ENCODE measurements at places on chromosomes 6 and 20.

- DNase-seq, result no peak
These were observed 121.6 kb downstream of the OGFRL1 start for GRCh38 chr6:71410164-71410566.

GRCh38 chr6:36118550-36119107 lies 11.7 kb upstream of the MAPK13 start:
- DNase-seq, result peak; percentile 31

DNA sequence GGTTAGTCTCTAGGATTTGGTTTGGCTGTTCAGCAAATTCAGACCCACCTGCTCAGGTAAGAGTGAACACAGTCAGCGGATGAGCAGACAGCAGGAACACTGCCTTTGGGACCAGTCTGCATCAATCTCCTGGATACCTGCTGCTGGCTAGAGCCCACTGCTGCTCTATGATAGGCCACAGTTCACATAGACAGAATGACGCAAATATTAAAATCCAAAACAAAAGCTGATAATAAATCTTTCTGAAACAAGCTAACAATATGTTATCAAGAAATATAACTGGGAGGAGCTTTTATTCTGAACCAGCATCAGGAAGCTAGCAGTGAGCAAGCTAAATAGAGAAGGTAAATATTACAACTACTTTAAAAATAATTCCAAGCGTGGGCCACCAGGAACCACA lies at the start of gene TAAR1:
Gene TAAR1, minus strand, starts transcription at position 101 of the 400 bp plus-strand sequence. CDS start 13,179 bp downstream, outside the sequence.
- DNase-seq, result no peak

- no peak for DNase-seq
These were observed 95.8 kb downstream of the TMEM242 start for GRCh38 chr6:157227202-157228166.

DNA sequence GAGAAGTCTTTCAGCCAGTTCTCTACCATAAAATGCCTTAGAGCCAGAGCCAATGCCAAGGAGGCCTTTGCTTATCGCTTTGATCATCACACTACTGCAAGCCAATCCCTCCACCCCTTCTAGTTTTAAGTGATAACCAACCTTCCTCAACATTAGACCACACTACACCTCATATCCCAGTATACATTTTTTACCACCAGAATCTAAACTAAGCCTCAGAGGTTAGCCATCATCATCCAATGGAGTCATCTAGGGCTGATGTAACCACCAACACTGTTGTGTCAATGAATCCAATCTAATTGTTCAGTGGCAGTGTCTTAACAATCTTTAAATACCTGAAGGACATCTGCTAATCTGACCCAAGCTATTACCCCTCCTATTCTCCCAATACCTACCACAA lies 6.4 kb downstream of the ZUP1 start:
- DNase-seq, result no peak

DNA sequence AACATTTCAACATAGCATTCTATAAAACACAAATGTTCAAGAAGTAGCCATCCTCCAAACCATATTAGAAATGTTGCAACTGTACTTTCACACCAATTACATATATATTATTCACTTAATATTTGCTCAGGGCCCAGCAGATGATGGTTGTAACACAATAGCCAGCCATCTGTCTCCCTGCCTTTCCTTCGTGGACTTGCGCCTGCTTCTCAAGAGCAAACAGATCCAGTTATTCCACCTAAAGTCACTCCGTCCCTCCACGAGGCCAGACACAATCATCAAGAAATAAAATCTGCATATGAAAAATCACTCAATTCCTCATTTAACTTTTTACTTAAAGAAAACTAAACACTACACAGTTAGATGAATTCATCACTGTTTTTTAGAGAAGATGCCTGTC lies 160.4 kb downstream of the RALGAPA2 start:
- DNase-seq, result no peak

- no peak for DNase-seq
These were observed 398.0 kb upstream of the PLCB4 start for GRCh38 chr20:8670893-8671215.

GRCh38 chr20:49372095-49372734 lies 94.4 kb upstream of the ZNFX1 start:
- no peak for DNase-seq

- DNase-seq, result no peak
These were observed 7.0 kb downstream of the IL22RA2 start for GRCh38 chr6:137166247-137167098.

DNA sequence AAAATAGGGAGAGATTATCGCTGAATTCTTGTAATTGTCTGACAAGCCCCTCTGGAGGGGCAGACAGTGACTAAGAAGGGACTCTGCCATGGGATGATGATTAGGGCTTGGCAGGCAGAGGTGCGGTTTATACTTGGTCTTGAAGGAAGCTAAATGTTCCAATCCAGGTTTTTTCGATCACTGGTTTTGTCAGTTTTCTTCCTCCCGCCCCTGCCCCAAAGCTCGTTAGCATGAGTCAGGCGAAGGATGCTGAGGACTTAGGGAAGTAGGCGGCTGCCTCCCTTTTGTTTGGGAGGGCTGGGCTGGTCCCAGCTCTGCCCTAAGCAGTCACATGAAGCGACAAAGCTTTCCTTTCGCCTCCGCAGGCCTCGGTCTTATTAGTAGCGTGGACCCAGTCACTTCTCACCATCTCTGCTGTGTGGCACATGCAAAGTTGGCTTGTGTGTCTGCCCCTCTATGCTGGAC lies 314.2 kb downstream of the CDC5L start:
- DNase-seq, result no peak

GRCh38 chr6:16471222-16471909 lies 233.0 kb downstream of the GMPR start:
- DNase-seq, result no peak

DNA sequence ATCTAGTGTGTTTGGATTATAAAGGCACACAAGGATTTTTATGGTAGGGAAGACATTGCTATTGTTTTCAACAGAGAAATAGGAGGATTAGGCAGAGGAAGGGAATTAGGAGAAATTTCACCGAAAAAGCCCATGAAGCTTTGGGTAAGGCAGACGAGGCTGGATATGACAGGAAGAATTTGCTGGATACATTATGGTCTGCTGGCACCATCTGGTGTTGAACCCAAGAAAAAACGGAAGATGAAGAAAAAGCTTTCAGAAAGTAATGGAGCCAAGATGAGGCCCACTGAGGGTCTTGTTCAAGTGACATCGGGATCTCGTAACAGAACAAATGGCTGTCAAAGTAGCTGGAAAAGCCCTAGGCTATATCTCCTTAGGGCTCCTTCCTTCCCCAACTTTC lies 56.5 kb downstream of the OR2J2 start:
- DNase-seq, result no peak

DNA sequence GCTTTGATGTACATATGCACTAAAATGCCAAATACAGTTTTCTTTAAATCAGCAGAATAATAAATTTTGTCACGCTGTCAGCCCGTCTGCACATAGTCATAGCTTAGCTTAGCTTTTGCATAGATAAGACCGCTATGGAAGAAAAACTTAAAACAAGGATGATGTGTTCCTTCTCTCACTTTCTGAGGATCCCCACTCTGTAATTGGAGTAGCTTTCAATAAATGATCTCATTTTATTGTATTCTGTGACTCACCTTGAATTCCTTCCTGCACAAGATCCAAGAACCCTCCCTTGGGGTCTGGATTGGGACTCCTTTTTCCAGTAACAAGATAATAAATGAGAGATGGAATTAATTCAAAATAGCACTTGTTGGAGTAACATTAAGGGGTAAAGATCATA lies 186.2 kb downstream of the CDH26 start:
- no peak for DNase-seq

DNA sequence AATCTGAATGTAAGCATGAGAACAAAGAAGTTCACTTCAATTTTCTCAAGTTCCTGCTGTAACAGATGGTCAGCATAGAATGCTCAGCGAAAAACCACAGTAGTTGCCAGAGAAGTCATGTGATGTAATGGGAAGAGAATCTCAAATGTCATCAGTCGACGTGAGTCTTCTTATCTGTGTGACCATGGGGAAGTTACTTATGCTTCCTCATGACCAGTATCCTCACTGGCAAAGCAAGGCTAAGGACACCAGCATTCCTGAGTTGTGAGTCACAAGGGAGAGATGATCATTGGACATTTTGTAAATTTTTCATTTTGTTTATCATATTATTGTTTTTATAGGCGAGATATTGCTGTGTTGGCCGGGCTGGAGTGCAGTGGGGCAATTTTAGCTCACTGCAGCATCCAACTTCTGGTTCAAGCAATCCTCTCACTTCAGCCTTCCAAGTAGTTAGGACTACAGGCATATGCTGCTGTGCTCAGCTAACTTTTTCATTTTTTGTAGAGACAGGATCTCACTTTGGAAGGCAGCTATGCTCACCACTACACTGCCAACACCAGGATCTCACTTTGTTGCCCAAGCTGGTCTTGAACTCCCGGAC lies 21.9 kb downstream of the SGK1 start:
- DNase-seq, result peak; percentile 54

DNA sequence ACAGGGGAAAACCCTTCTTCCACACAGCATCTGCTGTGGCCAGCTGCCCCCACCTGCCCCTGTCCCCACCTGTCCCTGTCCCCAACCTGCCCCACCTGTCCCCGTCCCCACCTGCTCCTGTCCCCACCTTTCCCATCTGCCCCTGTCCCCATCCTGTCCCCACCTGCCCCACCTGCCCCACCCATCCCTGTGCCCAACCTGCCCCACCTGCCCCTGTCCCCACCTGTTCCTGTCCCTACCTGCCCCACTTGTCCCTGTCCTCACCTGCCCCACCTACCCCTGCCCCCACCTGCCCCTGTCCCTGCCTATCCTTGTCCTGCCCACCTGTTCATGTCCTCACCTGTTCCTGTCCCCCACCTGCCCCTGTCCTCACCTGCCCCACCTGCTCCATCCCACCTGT lies 6.4 kb upstream of the MYT1 start:
- DNase-seq, result no peak

GRCh38 chr6:11223286-11223864 lies 9.1 kb downstream of the NEDD9 start:
- no peak for DNase-seq

- DNase-seq, result peak; percentile 62
These were observed 62.6 kb upstream of the ADGRB3 start for GRCh38 chr6:68572525-68572924.

DNA sequence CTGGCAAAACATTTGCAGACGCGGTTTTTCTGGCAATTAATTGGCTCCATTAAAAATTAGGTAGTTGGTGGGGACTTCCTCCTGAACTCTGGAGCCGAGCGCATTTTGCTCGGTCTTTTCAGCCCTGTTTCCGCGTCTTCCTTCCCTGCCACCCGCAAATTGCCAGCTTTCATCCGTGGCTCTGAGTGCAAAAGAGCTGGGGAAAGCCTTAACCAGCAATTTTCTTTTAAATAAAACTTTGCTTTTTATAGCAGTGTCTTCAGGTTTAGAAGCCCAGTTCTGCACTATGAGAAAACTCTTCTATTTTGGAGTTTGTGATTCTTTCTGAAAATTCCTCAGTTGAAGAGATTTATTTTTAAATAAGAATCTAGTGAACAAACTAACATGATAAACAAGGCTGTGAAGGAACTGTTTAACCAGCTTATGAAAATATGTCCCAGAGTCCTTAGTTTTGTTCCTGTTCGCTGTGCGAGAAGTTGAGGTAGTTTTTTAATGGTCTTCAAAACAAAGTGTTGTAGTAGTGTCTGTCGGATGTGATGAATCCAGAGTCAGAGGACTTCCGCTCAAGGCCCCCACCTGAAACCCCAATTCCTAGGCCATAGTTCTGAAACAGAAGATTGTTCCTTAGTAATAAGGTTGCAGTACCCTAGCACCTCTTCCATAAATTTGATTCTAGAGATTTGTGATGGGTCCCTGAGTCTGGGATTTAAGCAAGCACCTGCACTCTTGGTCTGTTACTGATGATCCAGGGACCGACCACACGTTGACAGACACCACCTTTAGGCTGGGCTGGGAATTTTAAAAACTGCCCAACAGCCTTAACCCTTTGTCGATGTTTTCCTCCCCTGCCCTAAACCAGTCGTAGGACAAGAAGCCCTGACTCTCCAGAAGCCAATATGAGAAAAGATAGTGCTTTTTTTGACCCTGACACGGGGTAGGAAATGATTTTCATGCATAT lies 950 bp downstream of the KCTD20 start:
- peak; percentile 48 for DNase-seq

- no peak for DNase-seq
These were observed 74.4 kb upstream of the FBXL4 start for GRCh38 chr6:99022039-99022609.

DNA sequence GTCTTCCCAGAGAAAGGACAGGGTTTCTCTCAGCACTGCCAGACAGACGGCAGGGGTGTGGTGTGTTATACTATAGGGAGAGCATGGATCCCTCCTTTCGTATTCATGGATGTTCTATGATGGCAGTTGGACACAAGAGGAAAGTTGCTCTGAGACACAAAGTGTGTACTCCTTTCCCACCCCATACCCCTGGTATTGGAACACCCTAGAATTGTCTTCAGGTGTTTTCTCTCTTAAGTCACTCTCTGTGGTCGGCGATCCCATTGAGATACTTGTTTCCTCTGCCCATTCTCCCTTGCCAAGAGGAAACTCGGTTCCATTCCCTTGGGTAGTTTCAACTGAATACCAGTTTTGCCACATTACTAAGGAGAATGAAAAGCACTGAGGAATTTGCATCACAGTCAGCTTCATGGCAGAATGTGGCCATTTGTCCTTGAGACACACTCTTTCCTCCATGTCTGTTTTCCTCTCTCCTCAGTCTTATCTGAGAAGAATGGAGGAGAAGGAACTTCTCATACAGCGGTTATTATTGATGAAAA lies 53.4 kb downstream of the RNF182 start:
- no peak for DNase-seq

GRCh38 chr6:41200296-41200900 lies 551 bp downstream of the TREML2 start:
- DNase-seq, result no peak

- no peak for DNase-seq
These were observed 48.6 kb downstream of the TPD52L1 start for GRCh38 chr6:125201961-125202729.

- DNase-seq, result no peak
These were observed 2.5 kb upstream of the NAA20 start for GRCh38 chr20:20014659-20015058.

GRCh38 chr6:37048851-37049757 lies 43.6 kb downstream of the FGD2 start:
- no peak for DNase-seq

GRCh38 chr20:18176318-18176785 lies 38.7 kb downstream of the KAT14 start:
- peak; percentile 56 for DNase-seq

DNA sequence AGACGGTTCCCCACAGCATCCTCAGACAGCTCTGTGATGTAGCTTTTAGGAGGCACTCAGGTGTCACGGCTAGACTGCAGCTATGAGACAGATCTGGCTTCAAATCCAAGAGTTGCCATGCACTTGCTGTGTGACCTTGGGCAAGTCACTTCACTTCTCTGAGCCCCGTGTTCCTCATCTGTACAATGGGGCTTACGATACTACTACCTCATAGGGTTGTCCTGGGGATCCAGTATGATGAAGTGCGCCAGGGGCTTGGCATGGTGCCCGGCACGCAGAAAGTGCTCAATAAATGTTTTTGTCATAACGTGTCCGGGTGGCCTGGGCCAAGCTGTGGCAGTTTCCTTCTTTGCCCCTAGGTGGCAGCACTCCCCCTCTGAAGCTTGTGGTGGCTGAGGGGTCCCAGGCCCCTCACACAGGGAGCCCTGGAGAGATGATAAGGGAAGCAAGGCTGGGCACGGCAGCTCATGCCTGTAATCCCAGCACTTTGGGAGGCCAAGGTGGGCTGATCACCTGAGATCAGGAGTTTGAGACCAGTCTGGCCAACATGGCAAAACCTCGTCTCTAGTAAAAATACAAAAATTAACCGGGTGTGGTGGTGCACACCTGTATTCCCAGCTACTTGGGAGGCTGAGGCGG lies 19.1 kb upstream of the CHMP4B start:
- DNase-seq, result peak; percentile 61
